Mesothelial cell of epicardium (in vitro differentiated cells): ENCODE measurements at places on chromosomes 16 and 17. TPM values are rescaled to one million over a fixed set of nuclear protein-coding genes. Genes with fewer than 3 reads are reported as not detected.

The GPRC5B gene
- 31.3 to 36.5 TPM (median 34.2 TPM) in 3 replicates for total RNA-seq

The SLC47A1 gene
- total RNA-seq = 5.5 to 9.2 TPM (median 5.9 TPM) in 3 replicates

The ATAD5 gene
- 9.7 to 11.3 TPM (median 10.6 TPM) in 3 replicates for total RNA-seq

The DUS1L gene
- total RNA-seq = 87.3 to 94.9 TPM (median 87.9 TPM) in 3 replicates

The MKS1 gene
- total RNA-seq = 31.5 to 35.8 TPM (median 32.9 TPM) in 3 replicates

The HP gene
- not detected in 3 replicates for total RNA-seq

The ZNF23 gene
- 12.3 to 16.4 TPM (median 12.8 TPM) in 3 replicates for total RNA-seq

The GRB7 gene
- 44.6 to 53.3 TPM (median 46.4 TPM) in 3 replicates for total RNA-seq

The KRT40 gene
- total RNA-seq = 0.16 TPM in 1 of 3 replicates, not detected in the others

The HSPB9 gene
- total RNA-seq = 0.18 TPM in 1 of 3 replicates, not detected in the others

The DNAH3 gene
- total RNA-seq = not detected in 3 replicates

The HS3ST2 gene
- not detected in 3 replicates for total RNA-seq

The MEAK7 gene
- total RNA-seq = 37.9 to 42.7 TPM (median 39.6 TPM) in 3 replicates

The MPV17L gene
- total RNA-seq = 3.1 to 3.9 TPM (median 3.5 TPM) in 3 replicates

The MYO15B gene
- total RNA-seq = 257 to 281 TPM (median 277 TPM) in 3 replicates

The OR1A1 gene
- total RNA-seq = not detected in 3 replicates
